Esophagus squamous epithelium (tissue), 5 donors: ENCODE measurements at places on chromosomes 1 and 21.

DNA sequence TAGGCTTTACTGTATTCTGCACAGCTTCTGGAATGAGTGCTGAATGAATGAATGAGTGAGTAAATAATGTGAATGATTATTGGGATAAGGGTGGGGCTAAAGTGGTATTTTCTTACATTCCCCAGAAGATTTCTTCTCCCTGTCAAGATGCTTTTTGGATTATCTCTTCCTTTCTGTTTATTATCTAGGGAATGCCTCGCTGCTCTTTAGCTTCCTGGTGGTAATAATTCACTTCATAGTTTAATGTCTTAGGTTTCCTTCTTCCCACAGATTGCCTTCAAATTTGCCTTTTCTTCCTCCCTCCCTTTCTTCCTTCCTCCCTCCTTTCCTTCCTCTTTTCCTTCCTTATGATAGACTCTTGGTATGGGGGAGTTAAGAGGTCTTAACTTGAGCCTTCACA lies 24.0 kb downstream of the DDR2 start:
- DNase-seq, result no peak

DNA sequence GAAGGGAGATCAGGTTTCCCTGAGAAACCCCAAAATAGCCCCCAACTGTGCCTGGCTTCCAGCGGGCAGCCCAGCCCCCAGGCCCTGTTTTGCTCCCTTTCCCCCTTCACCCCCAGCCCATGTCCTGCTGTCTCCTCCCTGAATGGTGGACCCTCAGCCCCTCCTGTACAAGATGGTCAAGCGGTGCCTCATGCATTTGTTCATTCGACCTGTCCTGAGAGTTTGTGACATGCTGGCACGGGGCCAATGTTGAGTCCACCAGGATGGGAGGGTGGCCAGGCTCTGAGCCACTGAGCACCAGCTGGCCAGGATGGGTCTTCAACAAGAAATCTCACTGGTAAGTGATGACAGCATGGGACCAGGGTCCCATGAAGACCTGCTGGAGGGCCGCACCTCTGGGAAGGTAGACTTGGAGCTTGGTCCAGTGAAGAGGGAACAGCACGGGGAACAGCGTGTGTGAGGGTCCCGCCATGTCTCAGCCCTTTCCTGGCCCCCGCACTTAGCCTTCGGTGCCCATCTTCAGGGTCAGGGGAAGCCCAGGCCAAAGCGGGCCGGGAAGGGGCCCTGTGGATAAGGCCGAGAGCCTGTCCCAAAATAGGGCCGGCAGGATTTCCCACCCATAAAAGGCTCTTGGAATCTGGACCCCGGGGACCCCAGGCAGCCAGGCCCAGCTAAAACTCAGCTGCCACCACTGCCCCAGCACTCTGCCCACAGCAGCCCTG lies at the start of gene CALML6:
TSS of gene CALML6 (plus strand) at position 290 of the 722 bp plus-strand sequence. CDS start at position 311, 21 bp downstream.
- DNase-seq, result no peak

GRCh38 chr1:185551008-185551407 lies 183.2 kb upstream of the HMCN1 start:
- no peak for DNase-seq

GRCh38 chr1:66438062-66438461 lies 95.9 kb upstream of the SGIP1 start:
- no peak for DNase-seq

- DNase-seq, result no peak
These were observed 452.1 kb downstream of the TTLL7 start for GRCh38 chr1:83546874-83547273.

- no peak for DNase-seq
These were observed 11.7 kb upstream of the CD48 start for GRCh38 chr1:160723332-160723731.

DNA sequence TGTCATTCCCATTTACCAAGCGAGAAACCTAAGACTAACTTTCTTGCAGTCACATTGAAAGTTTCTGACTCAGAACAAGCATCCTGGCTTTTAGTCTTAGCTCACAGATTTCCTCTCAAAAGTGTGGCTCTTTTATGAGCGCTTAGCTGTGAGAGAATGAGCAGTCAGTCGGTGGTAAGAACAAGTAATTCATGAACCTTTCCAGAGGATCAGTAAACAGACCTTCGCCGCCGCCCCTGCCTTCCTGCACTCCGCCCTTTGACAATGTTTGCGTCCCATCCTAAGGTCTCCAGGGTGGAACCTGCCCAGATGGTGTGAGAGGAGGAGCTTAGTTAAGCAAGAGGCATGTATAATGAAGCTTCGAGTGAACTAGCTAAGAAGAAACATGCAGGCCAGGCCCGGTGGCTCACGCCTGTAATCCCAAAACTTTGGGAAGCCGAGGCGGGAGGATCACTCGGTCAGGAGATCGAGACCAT lies 142.4 kb downstream of the GLUL start:
- DNase-seq, result no peak

DNA sequence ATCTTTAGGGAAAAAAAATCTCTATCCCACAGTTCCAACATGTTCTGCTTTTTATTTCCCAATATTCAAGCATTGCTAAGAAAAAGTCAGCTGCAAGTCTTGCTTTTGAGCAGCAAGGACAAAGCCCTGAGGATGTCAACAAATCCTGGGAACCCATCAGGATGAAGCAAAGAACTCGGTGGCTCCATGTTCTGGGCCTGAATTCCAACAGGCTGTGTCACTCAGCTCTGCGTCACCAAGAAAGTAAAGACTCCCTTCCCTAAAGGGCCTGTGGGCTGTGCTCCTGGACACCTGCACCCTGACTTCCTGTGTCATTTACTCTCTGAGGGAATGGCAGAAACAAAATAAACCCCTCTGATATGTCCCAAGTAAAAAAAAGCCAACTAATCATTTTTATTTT lies 95.5 kb downstream of the TIAM1 start:
- no peak for DNase-seq

- DNase-seq, result no peak
These were observed 25.3 kb downstream of the RBM11 start for GRCh38 chr21:14241297-14241696.

DNA sequence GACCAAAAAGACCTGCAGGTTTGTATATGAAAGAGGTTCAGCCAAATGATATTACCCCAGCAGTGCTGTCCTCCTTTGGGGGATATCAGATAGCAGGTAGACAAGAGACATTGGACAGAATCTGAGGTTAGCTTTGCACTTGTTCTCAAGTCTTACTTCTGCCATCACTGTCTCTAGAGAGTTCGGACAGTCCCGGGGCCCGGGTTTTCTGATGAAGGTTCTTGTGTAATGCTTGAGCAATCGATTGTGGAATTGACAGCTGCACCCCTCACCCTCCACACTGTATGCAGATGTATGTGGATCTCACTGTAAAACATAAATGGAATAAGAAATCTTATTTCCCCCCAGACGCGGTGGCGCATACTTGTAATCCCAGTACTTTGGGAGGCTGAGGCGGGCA lies 56.2 kb upstream of the MORC3 start:
- no peak for DNase-seq

DNA sequence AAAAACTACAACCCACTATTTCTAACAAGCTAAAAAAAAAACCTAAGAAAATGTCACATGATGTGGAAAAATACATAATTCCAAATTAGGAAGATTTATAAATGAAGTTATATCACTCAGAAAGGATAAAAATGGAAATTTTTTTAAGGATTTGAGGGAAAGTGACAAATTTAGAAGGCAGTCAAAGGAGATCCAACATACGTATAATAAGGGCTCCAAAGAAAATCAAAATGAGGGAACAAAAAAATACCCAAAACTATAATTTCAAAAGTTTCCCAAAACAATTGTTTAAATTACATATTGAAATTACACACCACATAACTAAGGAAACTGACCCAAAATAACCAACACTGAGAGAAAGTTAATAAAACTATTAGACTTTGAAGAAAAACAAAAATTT lies 381.1 kb upstream of the KAZN start:
- no peak for DNase-seq

GRCh38 chr1:2611031-2611501 lies 21.8 kb downstream of the MMEL1 start:
- no peak for DNase-seq

DNA sequence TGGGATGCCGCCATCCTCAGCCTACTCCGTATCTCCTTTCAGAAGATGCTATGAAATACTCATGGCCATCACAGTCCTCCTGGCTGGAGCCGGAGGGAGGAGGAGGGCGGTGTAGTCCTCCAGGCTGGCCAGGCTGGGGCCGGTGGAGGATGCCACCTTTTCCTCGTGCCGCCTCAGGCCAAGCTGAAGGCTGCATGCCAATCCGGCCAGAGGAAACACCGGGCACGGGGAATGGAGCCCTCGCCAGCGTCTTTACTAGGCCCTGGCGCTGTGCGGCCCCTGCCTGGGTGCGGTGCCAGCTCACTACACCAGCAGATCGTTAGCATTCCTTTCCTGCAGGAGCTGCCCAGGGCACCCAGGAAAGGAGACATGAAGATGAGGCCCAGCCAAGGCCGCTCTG lies 70.1 kb downstream of the CASZ1 start:
- DNase-seq, result no peak

GRCh38 chr1:11566042-11566850 lies 87.3 kb downstream of the DISP3 start:
- no peak for DNase-seq

DNA sequence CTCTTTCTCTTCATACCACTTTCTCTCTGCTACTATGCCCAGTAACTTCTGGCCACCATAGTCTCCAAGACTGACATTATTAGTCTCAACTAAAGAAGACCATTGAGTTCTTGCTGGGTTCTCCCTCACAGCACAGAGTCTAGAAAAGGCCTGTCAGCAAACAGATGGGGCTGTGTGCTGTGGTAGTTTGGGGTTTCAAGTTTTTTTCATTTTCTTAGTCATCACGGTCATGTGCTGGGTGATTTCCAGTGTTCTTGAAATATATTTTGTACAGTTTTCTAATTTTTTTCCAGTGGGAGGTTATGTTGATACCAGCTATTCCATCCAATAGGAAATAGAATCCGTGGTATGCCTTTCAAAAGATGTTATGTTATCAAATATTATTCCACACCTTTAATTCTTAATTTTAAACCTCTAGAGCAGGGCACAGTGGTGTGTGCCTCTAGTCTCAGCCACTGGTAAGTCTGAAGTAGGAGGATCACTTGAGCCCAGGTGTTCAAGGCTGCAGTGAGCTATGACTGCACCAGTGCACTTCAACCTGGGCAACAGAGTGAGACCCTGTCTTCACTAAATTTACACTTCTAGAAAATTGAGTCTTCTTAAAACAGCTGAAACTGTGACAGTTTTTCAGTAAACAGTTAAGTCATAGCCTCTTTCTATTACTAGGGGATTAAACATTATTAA lies 8.3 kb downstream of the CFHR2 start:
- DNase-seq, result no peak

- DNase-seq, result peak; percentile 21
These were observed 37.3 kb downstream of the IFNAR1 start for GRCh38 chr21:33362044-33362555.

GRCh38 chr1:150015651-150016131 lies 5.2 kb upstream of the OTUD7B start:
- DNase-seq, result no peak

DNA sequence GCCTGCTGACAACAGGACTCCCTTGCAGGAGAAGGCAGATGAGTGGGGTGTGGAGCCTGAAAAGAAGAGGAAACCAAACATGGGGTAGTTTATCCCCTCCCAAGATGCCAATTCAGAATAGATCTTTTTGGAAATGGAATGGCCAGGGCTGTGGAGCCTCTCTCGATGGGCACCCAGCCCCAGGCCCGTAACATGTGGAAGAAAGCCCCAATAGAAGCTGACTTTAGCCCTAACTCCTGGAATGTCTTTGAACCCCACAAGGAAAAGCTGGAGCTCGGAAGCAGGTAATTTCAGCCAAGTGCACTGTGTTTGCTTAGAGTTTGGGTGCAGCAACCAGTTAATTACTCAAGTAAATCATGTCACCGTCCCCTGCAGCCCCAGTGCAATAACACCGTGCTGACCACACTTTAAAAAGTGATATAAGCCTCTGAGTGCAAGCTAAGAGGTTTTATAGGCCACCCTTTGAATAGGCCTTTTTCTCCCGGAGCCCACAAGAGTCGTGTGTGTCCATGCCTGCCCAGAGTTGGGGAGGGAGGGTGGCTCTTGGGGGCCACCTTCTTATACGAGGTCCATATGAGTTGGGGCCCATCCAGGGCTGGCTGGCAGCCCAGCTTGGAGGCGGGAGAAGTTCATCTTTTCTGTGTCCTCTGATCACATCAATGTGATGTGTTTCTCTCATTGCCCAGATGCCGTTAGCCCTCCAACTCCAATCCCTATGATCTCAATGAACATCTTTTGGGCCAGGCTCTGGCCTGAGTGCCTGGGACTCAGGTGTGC lies 153.2 kb downstream of the TRABD2B start:
- DNase-seq, result no peak

DNA sequence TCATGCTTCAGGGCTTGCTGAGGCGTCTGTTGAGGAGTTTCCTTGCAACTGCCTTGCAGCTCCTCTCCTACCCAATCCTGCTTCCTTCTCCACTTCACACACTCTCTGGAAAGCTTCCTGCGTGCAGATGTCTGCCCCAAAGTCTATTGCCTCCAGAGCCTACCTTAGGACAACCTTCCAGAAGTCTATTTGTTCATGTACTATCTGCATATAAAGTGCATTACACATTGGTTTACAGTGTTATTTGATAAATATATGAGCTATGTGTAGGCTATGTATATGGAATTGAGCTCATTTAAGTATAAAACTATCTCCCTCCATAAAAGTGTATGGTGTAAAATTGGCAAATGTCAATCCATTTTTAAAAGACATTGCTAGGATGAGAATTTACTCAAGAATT lies 9.8 kb downstream of the PTGFR start:
- no peak for DNase-seq

GRCh38 chr1:228471762-228472398 lies 15.3 kb upstream of the RNF187 start:
- no peak for DNase-seq

- no peak for DNase-seq
These were observed 20.9 kb downstream of the HLCS start for GRCh38 chr21:36945496-36946138.

- no peak for DNase-seq
These were observed 11.0 kb upstream of the RNU1-3 start for GRCh38 chr1:16677552-16678431.

GRCh38 chr21:44992608-44993031 lies 52.8 kb downstream of the SLX9 start:
- no peak for DNase-seq

DNA sequence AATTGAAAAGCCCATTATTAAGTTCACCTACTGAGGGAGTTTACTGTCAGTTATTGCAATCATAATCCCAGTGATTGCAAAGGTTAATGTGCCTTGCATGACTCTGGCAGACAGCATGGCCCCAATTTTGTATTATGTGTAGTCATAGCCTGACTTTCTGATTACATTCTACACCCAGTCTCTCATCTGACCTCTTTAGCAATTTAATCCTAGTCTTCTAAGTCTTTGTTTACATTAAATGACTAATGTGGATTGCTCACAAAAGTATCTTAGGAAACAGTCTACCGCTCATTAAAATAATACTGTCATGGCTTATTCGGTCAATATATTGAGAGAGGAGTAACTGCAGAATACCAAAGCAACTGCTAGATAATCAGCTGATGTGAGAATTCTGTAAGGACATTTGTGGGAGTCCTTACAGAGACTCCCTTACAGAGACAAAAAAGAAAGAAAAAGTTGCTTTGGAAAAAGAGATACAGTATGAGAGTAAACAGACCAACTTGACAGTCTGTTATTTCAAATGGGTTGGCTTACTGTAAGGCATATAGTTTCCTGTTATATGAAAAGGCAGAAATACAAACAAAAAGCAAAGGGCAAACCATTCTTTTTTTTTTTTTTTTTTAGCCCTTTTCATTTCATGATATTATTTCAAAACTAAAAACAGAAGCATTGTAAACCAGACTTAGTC lies 42.8 kb downstream of the SMG7 start:
- DNase-seq, result no peak
